Effector CD4-positive, alpha-beta T cell (primary cell): ENCODE measurements at places on chromosomes 7 and 10.

- DNase-seq: no peak
These were observed 31.9 kb upstream of the PWWP2B start for GRCh38 chr10:132365102-132365501.

GRCh38 chr7:96321031-96321657, 754 bp downstream of the SLC25A13 start:
- no peak for DNase-seq

GRCh38 chr10:122494833-122495232, 33.5 kb downstream of the HTRA1 start:
- DNase-seq: no peak

GRCh38 chr10:4849555-4850242, 23.7 kb downstream of the AKR1E2 start:
- DNase-seq: peak; percentile 81

- no peak for DNase-seq
These were observed 34.3 kb downstream of the WASL start for GRCh38 chr7:123714296-123715080.

- DNase-seq: no peak
These were observed 9.9 kb downstream of the SLC25A13 start for GRCh38 chr7:96311967-96312366.

- peak; percentile 9 for DNase-seq
These were observed 213.7 kb downstream of the ELMO1 start for GRCh38 chr7:37234928-37235327.

DNA sequence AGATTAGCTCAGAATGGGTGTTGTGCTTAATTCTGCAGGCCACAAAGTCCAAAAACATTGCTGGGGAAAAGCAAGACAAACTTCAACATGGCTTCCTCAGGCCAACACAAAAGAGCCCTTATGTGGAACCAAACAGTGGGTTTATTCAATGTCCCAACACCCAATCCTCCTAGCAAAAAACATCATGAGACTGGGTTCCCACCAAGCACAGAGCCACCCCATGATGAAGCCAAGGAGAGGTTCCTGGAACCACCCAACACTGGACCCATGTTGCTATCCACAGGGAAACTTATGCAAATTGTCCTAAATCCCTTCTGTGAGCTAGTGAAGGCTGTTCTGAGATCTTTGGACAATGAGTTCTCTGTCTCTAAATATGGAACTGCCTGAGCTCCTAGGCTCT, 24.0 kb downstream of the SLC25A13 start:
- DNase-seq: no peak

GRCh38 chr7:135712182-135712782, 15.7 kb downstream of the SLC13A4 start:
- no peak for DNase-seq

- DNase-seq: no peak
These were observed 145.4 kb upstream of the ADARB2 start for GRCh38 chr10:1882728-1883127.

DNA sequence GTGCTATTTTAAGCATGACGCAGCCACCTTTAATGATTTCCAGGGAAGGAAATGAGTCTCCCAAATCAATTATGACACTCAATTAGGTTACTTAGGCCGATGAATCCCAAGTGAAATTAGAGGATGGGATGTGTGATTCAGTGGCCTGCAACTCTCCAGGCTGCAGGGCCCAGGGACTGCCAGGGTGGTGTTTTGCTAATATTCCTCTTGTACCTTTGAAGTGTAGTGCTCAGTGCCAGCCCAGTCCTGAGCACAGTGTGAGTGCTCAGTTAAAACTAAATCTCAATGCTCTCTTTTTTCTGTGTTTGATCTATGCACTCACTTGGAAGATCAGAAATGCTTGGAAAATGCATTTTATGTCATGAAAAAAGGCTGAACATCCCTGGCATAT, 51.6 kb downstream of the SEM1 start:
- DNase-seq: no peak

DNA sequence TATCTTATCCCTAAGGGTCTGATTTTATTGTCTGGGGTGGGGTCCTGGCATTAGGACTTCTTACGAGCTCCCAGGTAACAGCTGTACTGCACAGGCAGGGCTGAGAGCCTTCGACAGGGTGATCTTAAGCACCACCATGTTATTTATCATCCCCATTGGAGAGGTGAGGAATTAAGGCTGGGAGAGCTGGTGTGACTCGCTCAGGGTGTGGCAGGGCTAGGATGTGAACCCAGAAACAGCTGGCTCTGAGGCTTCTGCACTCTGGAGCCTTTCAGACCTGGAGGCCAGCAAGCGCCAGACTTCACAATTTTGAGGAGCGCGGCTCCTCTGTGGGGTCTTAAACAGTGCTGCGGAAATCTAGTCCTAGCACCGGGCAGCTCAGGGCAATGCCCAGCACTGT, 27.4 kb upstream of the NDST2 start:
- no peak for DNase-seq

DNA sequence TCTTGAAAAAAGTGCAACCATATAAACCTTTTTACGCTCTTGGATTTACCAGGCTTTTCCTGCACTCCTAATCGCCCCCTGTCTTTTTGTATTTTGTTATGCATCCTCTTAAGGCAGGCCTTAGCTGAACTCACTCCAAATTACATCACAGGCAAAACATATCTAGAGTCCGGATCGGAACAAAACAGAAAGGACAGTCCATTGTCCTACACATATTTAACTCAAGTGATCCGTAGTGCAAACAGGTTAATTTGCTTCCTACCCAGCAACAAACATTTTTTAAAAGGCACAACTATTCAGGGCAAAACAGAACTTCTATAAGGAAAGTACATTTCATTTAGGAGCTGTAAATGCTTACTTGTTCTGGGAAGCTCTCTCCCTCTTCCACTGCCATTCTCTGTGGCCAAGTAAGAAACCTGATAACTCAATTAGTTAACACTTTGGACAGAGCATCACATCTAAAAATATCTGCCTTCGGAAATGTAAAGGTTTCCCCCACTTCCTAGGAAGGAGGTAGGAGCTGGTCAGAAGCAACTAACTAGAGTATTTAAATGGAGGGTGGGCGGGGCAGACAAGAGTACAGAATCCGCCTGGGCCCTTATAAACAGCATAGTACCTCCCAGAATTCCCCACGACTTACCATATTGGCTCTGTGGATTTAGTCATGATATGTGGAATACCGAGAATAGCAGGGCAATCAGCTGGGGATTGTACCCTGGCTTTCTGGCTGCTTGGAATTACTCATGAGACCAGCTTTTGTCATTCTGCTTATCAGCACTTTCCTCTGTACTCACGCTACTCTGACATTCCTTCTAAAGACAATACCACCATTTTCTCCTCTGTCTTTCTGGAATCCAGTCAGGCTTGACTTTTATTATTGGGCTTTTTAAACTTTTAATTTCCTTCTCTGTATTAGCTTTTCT, 89.5 kb downstream of the ANK3 start:
- DNase-seq: no peak

DNA sequence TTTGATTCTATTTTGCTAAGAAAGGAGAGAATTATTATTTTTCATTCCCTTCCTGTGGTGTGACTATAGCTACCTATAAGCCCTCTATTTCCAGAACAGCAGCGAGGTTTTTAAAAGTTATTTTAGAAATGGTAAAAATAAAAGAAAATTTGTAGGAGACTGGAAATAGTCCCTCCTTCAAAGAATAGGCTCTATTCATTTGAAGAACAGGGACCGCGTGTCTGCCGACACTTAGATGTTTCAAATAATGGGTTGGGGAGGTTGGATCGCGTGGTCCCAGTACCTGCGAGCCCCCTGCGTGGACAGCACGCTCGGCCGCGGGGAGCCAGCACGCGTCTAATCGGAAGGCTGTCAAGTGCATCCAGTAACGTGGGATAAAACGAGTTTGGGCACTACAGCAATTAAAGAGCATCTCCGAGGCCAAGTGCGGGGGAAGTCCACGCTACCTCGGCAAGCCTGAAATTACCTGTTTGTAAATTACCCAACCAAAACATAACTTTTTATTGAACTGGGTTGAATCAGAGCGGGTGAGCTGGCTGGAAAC, 1.0 kb downstream of the CACNA2D1 start:
- no peak for DNase-seq

GRCh38 chr7:28125431-28126409, 54.9 kb downstream of the JAZF1 start:
- DNase-seq: no peak

DNA sequence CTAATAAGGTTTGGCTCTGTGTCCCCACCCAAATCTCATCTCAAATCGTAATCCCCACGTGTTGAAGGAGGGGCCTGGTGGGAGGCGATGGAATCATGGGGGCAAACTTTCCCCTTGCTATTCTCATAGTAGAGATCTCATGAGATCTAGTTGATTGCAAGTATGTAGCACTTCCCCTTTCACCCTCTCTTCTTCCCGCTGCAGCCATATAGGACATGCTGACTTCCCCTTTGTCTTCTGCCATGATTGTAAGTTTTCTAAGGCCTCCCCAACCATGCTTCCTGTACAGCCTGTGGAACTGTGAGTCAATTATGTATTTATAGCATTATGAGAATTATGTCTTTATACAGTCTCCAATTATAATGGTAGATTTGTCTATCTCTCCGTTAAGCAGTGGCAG, 594.5 kb downstream of the ACTR3B start:
- no peak for DNase-seq

- DNase-seq: no peak
These were observed 6.4 kb upstream of the ST8SIA6 start for GRCh38 chr10:17460756-17461155.

DNA sequence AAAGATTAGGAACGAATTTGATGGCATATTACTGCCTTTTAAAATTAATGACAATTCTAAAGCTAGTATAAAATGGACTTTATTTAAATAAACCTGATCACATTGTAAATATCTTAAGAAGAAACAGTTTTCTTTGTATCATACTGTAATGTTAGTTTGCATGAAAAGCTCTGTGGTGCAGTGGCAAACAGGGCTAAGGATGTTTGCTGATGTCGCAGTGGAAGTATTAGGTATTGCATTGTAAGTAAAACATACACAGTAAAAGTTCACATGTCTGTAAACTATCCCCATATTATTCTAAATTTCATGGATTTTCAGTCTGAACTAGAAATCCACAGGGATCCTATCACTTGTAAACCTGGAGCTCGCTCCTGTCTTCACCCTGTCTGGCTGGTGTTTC, 252.6 kb upstream of the ZNF32 start:
- DNase-seq: no peak

- no peak for DNase-seq
These were observed 99.2 kb downstream of the DLG5 start for GRCh38 chr10:77827366-77827765.

DNA sequence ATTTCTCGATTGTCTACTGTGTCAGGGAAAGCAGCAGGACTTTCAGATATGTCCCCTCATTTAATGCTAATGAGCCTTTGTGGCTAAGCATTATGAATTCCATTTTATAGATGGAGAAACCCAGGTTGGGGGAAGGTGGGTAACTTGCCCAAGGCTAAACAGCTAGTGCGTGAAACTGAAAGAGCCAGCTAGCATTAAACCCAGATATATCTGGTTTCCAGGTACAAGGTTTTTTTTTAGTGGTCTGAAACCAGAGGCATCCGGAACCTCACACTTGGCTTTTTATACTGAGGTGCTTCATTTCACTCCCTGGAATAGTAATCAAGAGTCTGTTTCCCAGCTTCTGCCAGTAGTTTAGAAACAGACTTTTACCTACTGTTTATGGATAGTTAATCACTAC, 694.8 kb downstream of the PHTF2 start:
- no peak for DNase-seq

DNA sequence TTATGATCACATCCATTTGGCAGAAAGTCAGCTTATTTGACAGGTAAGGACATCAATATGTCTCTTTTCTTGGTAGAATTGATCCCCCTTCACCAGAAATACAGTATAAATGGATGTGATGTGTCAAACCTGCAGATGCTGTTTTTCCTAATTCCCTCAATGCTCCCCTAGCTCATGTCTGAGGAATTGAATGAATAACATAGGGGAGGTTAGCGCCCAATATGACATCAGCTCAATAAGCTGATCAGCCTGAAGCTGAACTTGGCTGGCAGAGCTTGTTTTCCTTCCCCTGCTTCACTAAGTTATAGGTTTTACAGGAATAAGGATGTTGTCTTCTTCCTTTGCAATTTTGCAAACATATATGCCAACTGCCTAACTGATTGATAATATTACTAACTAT, 132.5 kb downstream of the REEP3 start:
- no peak for DNase-seq
